Stimulated activated CD4-positive, alpha-beta T cell treated with anti-CD3 and anti-CD28 coated beads, Interleukin-12 subunit alpha, Interleukin-12 subunit beta, amount 100 ng/mL, for 48 hours (primary cell): ENCODE measurements at places on chromosomes 1 and 21.

DNA sequence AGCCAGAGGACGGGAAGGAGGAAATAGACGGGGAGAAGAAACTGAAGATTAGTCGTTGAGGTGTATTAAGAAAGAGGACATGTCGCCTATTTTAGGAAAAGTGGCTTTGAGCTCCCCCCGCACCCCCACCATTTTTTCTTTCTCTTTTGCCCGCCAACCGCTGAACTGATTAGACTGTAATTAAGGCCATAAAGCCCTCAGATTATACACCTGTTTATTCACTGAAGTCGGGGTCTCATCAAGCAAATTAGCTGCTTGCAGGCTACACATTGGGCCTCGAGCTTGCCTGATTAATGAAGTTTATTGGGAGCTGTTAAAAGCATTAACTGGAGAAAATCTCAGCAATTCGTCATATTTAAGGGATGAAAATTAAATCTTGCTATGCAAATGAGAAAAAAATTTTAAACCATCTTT is 119.4 kb upstream of the RRP15 start:
- DNase-seq = no peak

GRCh38 chr1:229114850-229115365 is 156.0 kb upstream of the RAB4A start:
- DNase-seq = no peak

DNA sequence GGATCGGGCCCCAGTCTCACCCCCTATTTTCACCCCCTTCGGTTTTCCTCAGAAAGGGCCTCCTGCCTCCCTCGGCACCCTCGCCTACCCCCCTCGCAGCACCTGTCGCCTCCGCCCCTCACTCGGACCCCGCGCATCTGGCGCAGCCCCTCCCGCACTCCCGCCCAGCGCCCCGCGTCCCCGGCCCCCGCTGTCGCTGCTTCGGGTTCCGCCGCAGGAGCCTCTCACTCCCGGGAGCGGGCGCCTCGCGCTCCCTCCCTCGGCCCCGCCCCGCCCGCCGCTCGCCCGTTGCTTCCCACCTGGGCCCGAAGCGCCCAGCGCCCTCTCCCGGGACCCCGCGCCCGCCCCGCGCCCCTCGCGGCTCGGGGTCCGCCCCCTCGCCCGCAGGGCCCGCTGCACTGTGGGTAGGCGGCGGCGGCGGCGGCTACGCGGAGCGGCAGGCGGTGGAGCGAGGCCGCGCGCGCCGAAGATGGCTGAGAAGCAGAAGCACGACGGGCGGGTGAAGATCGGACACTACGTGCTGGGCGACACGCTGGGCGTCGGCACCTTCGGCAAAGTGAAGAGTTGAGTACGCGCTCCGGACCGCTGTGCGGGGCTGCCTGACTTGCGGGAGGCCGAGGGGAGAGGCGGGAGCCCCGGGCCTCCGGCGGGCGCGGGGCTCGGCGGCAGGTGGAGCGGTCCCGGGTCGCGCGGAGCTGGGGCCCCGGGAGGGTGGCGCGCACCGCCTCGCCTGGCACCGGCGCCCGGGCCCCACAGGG is at the start of gene PRKAA2:
PRKAA2 (plus strand) TSS at position 396 of the 758 bp plus-strand sequence; CDS start at position 470, 74 bp downstream.
- no peak for DNase-seq

DNA sequence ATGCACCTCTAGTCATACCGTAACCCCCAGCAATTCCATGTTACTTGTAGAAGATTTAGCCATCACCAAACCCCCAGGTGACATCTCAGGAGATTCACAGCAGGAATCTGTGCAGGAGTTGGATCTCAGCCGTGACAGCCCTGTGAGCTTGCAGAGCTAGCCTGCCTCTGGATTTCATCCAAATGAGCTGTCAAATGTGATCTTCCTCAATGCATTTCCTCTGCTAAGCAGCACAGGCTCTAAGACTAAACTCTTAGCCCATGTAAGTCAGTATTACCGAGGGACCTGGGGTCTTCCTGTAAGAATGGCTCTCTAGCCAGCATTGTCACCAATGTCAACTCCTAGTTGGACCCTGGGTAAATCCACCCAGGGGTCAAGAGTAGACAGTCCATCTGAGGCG is 41.7 kb downstream of the UMODL1 start:
- DNase-seq = no peak

DNA sequence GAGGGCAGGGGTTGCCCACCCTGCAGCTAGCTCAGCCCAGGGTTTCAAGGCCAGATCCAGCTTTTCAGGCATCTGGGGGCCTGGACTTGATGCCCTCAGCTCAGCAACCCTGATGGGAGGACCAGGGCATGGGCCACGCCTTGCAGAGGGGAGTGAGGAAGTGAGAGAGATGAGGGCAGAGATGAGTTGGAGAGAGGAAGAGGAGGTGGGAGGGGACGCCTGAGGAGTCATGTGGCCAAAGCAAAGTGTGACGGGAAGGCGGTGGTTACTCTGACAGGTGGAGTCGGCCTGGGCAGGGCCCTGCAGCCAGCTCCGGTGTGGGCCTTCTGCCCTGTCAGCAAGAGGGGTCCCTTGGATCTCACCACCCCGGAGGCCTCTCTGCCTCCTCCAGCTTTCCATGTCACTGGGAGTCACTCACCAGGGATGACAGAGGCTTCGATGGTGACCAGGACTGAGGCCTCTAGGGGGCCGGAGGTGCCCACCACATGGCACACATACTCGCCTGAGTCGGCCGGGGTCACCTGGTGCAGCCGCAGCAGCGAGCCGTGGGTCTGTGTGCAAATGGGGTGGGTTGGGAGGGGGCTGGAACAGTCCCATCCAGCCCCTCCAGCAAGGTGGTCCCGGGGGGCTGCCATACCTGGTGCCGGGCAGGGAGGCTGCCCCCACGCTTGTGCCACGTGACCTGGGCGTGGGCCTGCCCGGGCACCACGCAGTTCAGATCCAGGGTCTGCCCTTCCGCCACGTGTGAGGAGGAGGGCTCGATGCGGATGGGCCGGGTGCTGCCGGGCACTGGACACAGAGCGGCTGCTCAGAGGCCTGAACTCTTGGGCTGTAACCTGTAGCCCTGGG is 40.4 kb downstream of the LDLRAD2 start:
- DNase-seq = no peak
